Heart left ventricle (tissue), 16 donors: ENCODE measurements at places on chromosomes 13 and 19. TPM values are rescaled to one million over a fixed set of nuclear protein-coding genes. Genes with fewer than 3 reads are reported as not detected.

MYPOP gene
- total RNA-seq, result 10.8 TPM

DNA sequence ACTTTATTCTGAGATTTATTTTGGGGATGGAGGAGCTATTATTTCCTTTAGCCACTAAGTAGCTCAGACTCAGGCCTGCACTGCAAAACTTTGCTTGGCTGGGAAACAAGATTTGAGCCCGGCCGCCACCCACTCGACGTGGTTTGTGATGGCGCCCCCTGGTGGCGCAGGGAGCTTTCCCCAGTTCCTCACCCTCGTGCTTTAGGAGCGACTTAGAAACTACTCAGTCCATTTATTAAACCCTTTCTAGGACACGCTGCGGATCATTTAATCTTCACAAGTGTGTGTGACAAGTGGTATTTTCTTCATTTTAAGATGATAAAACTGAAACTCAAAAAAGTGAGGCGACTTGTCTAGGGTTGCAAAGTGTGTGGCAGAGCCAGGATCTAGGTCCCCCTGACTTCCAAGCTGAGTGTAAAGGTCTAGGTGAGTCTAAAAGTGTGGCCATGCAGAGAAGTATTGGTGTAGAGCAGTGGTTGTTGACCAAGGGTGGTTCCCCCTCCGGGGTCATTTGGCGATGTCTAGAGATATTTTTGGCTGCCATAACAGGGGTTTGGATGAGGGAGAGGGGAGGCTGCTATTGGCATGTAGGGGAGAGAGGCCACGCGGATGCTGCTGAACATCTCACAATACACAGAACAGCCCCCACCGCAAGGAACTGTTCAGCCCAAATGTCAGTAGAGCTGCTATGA lies 2.2 kb downstream of the CXCL17 start:
- peaks cover 4% of the 10 kb centered on the region for H3K4me1 ChIP-seq
- no peaks in the 10 kb centered on the region for H3K36me3 ChIP-seq
- peak; percentile 88 for DNase-seq
- H3K27ac ChIP-seq, result no peak overlapping the region
- H3K4me3 ChIP-seq, result no peak overlapping the region

DNA sequence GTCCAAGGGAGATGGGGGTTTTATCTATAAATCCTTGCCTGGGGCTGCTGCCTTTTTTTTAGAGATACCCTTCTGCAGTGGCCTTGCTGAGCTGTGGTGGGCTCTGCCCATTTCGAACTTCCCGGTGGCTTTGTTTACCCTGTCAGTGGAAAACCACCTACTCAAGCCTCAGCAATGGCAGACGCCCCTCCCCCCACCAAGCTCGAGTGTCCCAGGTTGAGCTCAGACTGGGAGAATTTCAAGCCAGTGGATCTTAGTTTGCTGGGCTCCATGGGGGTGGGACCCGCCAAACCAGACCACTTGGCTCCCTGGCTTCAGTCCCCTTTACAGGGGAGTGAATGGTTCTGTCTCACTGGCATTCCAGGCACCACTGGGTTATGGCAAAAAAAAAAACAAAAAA lies 21.6 kb downstream of the LGALS13 start:
- no peaks in the 10 kb centered on the region for H3K4me1 ChIP-seq
- no peaks in the 10 kb centered on the region for H3K36me3 ChIP-seq
- H3K27ac ChIP-seq, result no peak overlapping the region

GRCh38 chr13:110443622-110444225 lies 117.8 kb downstream of the RAB20 start:
- peaks cover 28% of the 10 kb centered on the region for H3K36me3 ChIP-seq
- no peak overlapping the region for H3K27ac ChIP-seq
- no peak overlapping the region for H3K4me3 ChIP-seq
- no peaks in the 10 kb centered on the region for H3K27me3 ChIP-seq
- no peaks in the 10 kb centered on the region for H3K4me1 ChIP-seq
- no peak for DNase-seq

DNA sequence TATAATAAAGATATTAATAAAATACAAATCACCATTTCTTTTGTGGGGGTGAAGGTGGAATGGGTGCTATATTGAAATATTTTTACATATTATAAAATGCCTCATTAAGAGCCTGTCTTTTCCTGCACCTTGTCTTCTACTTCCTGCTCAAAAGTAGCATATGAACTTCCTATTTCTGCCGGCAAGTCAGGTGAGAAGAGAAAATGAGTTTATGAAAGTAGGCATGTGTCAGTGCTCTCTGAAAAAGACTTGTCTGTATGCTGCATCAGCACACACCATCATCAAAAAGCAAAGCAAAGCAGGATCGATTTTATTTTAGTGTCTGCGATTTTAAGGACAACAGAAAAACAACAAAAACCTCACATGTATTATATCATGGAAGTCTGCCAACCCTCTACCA lies 114.2 kb downstream of the RAP2A start:
- H3K27me3 ChIP-seq, result no peaks in the 10 kb centered on the region
- H3K4me1 ChIP-seq, result no peaks in the 10 kb centered on the region
- no peaks in the 10 kb centered on the region for H3K36me3 ChIP-seq
- DNase-seq, result no peak
- no peak overlapping the region for H3K4me3 ChIP-seq
